ENCODE measurements at places on chromosomes 5 and 9.

GRCh38 chr9:131759017-131759647 is 19.3 kb upstream of the RAPGEF1 start:
- no peak for DNase-seq

- DNase-seq: peak; percentile 95
Measured at GRCh38 chr5:158976035-158976434, 123.7 kb downstream of the EBF1 start.

DNA sequence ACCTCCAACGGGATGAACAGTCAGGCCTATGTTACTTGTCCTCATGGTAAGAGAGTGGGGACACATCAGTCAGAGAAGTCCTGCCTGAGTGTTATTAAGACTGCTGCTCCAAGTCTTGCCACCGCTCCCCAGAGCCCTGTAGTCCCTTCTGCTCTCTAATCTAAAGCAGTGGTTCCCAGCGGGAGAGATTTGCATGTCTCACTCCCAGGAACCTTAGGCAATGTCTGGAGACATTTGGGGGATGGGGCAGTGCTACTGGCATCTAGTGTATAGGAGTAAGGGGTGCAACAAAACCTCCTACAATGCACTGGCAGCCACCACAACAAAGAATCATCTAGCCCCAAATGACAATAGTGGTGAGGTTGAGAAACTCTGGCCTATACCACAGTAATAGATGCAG is 2.6 kb upstream of the SVEP1 start:
- DNase-seq: no peak

DNA sequence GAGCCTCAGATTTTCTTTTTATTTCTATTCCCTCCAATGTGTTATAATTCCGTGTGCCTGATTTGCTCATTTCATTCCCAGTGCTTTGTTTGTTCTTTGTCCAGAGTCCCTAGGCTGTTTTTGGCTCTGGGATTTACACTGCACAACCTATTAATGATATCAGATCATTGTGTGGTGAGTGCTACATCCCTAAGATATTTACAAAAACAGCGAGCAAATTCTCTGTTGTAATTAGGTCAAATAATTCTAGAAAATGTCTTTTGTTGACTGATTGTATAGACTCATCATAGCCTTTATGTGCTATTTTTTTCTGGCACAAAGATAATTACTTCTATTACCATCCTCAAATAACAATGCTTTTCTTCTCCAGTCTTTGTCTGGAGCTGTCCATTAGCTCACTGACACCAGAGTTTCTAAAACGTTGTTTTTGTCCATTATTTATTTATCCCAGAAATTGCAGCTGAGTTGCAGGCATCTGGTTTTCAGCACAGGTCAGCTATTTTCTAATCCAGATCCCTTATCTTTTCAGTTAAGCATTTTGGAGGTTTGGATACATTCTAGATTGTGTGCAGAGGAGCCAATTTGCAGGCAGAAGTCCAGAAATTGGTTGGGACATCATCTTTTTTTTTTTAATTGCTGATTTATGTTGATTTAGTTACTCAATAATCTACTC is 379.9 kb upstream of the DMAC1 start:
- DNase-seq: no peak

DNA sequence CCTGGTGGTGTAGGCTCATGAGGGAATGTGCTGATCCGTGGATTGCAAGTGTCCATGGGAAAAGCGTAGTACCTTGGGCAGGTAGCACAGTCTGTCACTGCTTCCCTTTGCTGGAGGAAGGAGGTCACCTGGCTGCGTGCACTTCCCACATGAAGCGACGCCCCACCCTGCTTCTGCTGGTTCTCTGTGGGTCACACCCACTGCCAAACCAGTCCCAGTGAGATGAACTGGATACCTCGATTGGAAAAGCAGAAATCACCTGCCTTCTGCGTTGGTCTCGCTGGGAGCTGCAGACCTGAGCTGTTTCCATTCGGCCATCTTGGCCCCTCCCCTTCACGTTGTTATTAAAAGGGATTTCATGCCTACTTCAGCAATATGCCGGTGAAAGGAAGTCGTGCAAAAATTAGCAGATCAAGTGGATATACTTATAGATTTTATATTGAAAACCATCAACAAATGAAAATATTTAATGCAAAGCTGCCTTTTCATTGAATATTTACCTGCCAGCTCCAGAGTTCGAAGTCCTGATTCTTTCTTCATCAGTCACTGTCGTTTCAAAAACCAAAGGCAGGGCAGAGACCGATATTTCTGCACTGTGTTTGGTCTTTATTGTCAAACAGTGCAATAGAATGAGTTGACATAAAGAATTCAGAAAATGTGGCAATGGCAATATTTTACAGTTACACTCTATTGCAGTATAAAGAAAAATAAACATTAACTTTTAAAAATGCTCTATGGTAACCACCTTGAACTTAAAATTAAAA is 123.2 kb downstream of the JAKMIP2 start:
- DNase-seq: no peak

- no peak for DNase-seq
Measured at GRCh38 chr5:180212363-180213255, 3.6 kb upstream of the RASGEF1C start.

DNA sequence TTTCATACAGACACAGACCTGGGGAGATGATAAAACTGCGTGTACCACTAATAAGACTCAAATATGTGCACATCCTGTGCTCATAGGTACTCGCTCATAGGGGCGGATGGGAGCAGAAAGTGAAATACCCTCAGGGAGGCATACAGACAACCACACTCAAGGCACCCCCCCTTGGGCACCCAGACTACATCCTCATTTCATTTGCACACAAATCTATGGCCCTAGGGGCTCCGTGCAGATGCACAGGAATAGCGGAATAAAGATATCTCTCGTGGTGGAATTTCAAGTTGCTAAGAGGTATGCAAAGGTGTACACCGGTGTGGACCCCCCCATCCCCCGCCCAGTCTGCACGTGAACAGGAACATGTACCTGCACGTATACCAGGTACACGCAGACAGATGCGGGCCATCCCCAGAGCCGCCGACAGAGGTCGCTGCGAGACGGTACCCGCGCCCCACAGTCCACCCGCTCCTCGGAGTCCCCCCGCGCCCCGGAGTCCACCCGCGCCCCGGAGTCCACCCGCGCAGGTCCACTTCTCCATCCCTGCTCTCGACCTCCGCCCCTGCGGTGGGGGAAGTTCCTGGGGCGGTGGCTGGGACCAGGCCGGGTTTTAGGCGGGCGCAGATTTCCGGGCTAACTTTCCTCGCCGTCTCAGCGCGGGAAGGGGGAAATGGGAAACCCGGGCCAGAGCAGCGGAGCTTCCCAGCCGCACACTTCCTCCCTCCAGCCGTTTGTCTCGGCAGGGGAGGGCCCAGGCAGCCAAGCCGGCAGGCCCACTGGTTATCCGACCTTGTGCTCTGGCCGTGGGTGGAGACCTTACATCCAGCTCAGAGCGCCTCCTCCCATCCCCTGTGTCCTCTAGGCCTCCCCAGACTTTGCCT is 1.0 kb upstream of the IL12B start:
- DNase-seq: no peak

GRCh38 chr5:71972777-71973473 is 134.3 kb upstream of the MAP1B start:
- DNase-seq: no peak

- DNase-seq: no peak
Measured at GRCh38 chr5:132020568-132021339, 9.3 kb upstream of the ACSL6 start.

Data from fibroblast of upper back skin (primary cell).